ENCODE measurements at places on chromosomes 7 and 10.

DNA sequence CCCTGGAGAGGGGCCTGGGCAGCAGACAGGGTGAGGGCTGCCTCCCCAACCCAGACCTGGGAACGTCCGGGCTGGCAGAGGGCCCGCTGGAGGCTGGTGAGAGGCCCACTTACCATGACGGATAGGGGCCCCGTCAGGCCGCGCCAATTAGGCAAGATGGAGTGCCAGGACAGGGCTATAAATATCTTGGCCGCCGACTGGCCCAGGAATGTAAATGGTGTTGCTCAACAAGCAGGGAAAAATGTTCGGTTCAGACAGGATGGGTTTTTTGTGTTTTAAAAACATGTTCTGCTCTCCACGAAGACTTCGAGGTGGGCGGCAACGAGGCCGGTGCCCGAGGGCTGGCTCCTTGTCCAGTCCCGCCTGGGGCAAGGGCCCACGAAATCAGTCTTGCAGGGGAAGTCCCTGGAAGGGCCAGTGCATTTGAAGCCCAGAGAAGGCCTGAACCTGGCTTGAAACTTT is 35.8 kb upstream of the ELN start:
- DNase-seq, result no peak

DNA sequence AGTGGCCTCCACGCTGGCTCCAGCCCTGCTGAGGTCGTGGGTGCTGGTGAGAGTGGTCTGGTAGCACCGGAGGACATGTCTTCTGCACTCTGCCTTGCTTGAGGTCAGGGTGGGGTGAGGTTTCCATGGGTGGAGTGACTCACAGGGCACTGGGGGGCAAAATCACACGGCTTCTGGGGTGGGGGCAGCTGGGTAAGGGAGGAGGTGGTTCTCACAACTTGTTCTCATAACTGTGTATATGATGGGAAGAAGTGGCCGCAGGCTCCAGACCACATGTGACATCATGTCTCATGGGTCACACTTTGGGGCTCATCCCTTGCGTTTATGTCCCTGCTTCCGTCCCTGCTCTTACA is 884 bp upstream of the PRF1 start:
- no peak for DNase-seq

GRCh38 chr7:108066486-108066885 is 63.5 kb upstream of the LAMB1 start:
- no peak for DNase-seq

GRCh38 chr7:1590887-1591286 is 21.1 kb upstream of the PSMG3 start:
- DNase-seq, result no peak

DNA sequence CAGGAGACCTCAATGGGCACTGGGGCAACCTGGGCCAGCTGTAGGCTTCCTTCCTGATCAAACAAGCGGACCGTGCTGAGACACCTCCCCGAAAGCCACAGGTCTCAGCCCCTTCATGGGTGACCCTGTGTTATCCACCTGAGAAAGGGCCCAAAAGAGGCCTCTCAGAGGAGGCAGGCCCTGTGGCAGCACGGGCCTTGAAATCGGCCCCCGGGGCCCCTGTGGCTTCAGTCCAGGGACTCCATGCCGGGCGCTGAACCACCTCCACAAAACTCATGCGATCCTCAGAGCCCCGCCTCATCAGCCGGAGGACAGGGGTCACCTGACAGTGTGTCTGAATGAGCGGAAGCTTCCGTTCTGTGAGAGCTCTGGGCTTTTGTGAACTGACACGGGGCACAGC is 307.1 kb downstream of the PAXIP1 start:
- DNase-seq, result no peak

DNA sequence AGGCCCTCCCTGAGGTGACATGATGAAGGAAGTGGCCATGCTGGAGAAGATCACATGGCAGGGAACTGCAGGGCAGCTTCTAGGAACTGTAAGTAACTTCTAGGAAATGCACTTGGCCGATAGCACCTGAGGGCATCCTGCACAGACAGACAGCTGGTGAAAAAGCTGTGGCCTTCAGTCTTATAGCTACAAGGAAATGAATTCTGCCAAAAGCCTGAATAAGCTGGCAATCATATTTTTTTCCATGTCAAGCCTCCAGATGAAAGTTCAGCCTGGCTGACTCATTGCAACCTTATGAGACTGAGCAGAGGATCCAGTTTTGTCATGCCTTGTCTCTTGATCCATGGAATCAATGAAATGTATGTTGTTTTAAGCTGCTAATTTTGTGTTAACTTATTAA is 91.1 kb upstream of the CACNA2D1 start:
- no peak for DNase-seq

DNA sequence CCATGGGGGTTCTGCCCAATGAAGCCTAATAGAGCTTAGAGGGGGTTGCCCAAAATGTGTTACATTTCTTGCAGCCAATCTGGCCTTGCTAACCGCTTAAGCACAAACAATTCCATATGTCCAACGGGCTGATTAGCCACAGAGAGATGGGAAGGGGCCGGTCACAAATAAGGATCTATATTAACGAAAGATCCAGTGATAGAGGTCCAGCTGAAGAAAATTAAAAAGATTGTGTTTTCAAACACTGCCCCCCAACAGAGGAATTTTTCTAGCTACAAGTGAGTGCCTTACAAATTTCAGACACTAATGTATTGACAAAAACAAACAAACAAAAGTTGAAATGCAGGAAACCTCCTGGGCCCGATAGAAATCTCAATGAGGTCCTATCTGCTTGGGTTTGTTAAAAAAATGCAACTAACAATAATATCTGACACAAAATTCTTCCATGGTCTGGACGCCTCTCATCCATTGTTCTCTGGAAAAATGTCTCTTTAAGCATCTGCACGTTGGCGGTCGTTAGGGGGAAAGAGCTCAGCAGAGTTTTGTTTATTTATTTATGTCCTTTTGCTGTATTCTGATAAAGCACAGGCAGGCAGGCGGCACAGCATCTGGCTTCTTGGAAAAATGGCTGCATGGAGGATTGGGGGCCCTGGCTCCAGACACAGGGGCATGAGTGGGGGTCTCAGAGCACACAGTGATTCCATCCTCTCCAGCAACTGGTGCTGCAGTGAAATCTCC is 402.0 kb downstream of the RPS24 start:
- DNase-seq, result no peak

DNA sequence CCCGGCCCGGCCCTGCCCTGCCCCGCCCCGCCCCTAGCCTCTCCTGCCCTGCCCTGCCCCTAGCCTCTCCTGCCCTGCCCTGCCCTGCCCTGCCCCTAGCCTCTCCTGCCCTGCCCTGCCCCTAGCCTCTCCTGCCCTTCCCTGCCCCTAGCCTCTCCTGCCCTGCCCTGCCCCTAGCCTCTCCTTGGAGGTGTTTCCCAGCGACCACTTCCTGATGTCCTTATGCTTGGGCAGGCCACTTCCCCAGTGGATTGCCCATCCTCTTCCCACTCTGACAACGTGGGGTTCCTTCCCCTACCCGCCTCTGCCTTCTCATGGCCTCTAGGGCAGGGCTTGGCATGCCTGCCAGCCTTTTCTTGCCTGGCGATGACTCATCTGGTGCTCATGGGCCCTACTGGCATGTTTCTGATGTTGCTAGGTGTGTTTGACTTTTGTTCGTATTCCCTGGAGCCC is 21.2 kb downstream of the PRXL2A start:
- DNase-seq, result no peak

DNA sequence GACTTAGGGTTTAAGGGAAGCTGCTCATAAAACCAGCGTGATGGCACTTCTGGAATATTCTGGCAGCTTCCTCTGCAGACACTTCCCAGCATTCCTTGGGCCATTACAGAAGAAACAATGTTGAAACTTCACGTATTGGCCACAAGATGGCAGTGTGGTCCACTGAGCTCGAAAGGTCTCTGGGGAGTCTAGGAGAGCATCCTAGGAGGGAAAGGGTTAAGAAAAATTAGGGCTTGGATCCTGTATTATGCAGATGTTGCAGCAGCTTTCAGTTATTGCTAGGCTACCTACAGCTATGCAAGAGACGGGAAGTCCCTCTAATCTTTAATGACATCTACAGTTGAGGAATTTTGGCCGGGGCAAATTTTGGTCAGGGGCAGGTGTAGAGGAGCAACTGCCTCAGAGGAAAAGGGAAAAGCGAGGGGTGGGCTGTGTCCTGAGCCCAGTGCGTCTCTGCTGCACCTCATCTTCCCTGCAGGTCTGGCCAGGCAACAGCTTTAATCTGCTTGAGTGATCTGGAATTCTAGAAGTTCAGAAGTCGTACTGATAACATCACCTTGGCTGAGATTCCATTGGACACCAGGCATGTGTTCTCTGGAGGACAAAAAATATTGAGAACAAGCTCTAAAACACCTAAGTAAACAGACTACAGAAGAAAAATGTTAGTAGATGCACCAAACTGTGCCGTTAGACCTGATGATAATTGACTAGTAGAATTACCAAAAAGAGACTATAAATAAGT is 220.8 kb upstream of the PRSS58 start:
- no peak for DNase-seq

DNA sequence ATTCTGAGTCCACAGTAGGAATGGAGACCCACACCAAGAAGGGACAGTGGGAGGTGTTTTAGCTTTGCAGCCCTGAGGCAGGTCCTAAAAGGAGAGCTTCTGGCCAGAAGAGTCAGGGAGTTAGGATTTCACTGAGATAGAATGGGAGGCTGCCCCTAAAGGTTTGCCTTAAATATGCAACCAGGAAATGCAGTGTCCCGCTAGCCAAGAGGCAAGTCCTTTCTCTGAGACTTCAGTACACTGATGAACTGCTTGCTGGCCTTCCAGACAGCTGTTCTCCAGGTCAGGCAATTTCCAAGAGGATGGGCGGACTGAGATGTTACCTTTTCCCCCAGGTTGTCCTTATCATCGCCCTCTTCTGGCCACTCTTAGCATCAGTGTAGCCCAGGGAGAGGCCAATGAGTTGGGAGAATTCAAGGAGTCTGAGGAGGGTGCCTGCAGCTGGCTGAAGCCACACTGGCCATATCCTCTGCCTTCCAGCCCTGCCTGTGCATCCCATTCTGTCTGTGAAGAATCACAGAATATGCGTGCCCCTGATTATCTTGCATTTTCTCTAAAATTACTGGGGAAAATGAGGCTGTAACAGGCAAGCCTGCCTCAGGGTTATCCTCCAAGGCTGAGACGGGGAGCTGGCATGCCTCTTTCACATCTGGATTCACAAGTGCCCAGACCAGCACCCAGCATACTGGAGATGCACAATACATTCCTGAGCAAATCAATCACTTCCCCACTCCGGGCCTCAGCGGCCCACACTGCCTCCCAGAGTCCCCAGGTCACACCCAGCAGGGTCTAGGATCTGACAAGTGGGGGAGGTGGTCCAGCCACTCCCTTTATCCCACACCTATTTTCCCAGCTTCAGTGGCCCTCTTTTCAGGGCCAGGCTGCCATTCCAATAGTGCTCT is 2.4 kb downstream of the TLL2 start:
- no peak for DNase-seq

GRCh38 chr10:78336402-78336791 is 302.7 kb downstream of the RPS24 start:
- DNase-seq, result no peak

GRCh38 chr7:128112781-128113221 is 81.6 kb upstream of the LRRC4 start:
- DNase-seq, result peak; percentile 71

GRCh38 chr7:142889816-142890215 is 4.3 kb upstream of the TRPV6 start:
- no peak for DNase-seq

GRCh38 chr7:2444476-2444875 is 31.7 kb downstream of the GRIFIN start:
- DNase-seq, result no peak

GRCh38 chr7:137953665-137954470 is 48.0 kb downstream of the CREB3L2 start:
- DNase-seq, result no peak

GRCh38 chr7:134625550-134625949 is 21.1 kb upstream of the BPGM start:
- no peak for DNase-seq

DNA sequence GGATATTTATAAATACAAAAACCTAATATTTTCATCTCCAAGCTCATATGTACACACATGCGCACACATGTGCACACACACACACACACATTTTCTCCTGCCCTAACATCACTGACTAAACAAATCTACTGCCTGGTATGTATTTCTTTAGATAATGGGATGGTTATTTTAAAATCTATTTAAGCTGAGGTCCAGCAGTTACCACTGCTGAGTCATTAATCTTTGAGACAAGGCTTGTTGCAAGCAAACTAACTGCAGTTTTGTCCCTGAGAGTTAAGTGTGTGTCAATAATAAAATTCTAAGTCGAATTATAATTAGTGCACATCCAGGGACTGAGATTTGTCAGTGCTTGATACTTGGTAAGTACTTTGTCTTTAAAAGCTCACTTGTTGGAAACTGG is 135.1 kb downstream of the VPS50 start:
- no peak for DNase-seq

- DNase-seq, result no peak
Measured at GRCh38 chr7:47624689-47625088, 42.8 kb upstream of the TNS3 start.

DNA sequence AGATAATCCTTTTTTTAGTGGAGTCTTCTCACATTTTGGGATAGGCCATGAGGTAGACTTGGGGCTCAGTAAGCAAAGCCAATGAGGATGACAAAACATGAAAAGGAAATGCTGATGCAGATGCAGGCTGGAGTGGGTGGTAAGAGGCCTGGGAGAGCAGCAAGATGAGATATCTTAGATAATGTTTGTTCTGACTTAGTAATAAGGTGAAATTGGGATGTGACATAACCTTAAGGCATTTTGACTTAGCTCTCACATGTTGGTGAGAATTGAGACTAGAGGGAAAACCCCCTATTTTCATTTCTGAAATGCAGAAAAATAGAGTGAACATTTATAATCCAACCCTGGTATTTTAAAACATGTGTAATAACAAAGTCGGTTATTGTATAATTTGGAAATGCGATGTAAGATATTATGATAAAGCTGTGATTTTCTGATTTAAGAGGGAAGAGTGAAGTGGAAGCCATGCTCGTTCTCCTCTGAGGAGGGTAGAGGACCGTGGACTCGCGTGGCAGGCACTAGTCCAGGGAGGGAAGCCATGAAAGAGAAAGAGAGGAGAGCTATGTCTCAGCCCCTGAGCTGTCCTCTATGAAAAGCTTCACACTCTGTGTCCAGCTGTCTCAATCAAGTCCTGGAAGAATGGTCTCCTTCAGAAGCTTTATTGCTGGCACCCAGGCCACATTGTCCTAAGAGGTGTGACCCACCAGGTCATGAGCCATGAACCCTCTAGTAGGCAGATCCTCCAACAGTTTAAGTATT is 57.3 kb downstream of the ST7 start:
- DNase-seq, result no peak

Data from thymus (tissue), 14 donors.